ENCODE measurements at places on chromosomes 5 and 9.

- DNase-seq = no peak
Observed at GRCh38 chr5:125034331-125034730, 287.9 kb upstream of the ZNF608 start.

DNA sequence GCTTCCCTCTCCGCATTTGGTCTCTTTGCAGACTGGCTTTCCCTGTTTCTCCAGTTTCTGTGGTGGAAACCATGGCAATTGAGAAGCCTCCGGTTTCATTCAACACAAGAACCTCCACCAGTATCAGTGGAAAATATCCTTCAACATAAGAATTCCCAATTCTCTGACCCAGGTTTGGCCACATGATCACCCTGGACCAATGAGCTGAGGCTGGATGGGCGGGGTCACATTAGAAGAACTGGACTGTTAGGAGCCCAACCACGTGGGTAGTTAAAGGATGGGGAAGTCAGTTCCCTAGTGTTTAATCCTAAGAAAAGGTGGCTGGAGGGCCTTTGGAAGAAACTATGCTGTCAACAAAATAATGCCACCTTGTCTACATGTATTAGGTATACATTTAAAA, 336.3 kb downstream of the DMRT2 start:
- DNase-seq = no peak

GRCh38 chr5:80590766-80591165, 20.7 kb upstream of the ANKRD34B start:
- DNase-seq = no peak

DNA sequence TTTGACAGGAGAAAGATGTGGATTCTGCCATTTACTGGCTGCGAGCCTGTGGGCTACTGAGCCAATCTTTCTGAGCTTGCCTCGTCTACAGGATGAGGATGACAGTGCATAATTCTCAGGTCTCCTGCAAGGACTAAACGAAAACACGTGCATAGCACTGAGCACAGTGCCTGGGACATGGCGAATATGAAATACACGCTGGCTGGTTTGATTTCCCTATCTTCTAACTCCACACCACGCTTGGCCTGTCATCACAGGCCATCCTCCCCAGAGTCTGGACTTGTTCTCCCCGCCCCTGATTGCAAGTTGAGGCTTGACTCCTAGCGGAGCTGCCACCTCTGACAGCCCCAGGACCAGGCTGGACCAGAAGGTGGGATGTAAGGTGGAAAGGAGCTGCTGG, 37.9 kb downstream of the ARPC5L start:
- no peak for DNase-seq

DNA sequence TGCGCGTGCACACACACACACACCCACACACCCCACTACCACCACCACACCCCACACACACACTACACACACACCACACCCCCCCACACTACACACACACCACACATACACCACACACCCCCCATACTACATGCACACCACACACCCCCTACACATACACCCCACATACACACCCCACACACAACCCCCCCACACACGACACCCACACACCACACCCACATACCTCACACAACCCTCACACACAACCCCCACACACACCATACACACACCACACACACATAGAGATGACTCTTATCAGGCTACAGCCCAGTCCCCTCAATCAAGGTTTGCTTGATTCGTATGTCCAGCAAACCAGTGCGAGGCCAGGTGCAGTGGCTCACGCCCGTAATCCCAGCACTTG, 25.7 kb downstream of the SLC46A2 start:
- no peak for DNase-seq

DNA sequence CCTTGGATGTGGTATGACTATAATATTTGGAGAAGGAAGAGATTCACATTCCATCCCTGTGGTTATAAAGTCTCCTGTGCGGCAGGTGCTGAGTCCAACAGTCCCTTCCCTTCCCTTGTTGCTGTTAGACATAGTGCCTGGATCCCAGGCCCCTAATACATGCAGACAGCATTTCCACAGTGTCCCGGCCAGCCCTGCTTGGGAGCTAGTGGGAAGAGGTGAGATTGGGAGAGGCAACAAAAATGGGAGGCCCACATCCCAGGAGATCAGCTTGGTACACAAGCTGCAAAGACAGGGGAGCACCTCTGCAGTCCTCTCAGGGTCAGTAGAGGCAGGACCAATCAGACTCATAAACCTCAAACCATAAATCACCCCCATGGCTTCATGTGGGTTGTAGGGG, 3.3 kb upstream of the NEURL1B start:
- DNase-seq = no peak

- DNase-seq = no peak
Observed at GRCh38 chr5:132639706-132640130, 18.3 kb upstream of the IL13 start.

DNA sequence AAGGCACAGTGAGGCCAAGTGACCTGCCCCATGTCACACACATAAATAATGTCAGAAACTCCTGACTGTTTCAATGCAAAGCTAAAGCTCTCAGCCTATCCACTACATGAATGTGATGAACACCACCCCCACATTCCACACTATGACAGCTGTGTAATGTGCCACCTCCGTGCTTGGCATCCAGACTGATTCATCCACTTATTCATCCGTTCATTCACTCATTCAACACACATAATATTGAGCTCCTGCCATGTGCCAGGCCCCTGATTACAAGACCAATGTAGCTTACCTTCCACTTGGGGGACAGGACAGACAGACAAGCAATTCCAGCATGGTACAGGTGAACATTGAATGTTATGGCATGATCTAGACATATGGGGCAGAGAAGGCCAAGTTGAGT, 46.2 kb upstream of the FABP6 start:
- DNase-seq = no peak

- DNase-seq = no peak
Observed at GRCh38 chr5:74978345-74978744, 74.0 kb downstream of the GCNT4 start.

DNA sequence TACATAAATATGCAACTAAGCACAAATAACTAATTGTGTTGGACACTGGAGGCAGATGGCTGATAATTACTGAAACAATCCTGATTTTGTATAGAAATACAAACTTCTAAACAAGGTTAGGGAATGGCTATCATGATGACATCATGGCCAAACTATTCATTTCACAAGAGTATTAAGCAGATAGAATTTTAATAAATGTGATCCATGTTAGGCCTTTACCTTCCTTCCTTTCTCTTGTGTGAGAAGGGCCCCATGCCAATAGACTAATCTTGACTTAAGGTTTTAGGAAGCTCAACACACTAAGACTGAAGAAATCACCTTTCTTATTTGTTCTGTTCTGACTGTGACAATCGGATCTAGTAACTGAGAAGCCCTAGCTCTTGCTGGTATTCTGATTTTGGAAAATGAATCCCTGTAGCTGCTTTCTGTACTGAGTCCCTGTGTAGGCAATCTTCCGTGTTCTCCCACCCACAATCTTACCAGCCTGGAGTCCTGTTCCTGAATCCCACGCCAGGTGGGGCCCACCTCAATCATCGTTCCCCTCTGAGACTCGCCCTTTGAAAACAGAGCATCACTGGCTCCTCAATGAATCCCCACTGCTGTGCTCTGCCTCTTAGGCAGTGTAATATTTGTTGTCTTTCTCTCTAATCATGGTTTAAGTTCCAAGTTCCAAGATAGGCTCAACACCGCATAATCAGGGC, 168.7 kb upstream of the GNA14 start:
- DNase-seq = no peak

DNA sequence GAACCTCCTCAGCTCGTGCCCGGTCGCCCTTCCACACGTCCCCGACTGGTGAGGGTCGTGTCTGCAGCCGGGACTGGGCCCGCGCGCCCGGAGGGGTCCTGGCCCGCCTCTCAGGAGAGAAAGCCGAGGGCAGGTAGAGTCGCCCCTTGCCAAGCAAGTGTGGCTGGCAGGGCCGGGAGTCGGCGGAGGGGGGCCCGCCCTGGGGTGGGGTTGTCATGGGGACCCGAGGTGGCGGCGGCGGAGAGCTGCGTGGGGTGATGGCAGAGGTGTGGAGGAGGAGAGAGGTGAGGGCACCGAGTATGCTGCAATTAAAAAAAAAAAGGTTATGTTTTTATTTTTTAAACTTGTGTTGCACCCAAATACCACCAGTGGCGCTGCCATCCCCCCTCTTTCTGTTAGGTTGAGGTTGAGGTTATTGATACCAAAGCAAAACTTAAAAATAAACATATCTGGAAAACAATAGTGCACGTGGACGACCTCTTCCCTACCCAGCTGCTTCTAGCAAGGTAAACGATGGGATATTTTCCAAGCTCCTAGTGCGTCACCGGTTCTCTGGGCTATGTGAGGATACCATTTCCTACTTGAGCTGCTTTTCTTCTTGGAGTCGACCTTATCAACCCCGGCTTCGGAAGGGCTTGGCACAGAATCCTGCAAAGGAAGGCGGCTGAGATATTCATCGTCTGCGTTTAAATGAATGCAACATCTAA, 660 bp downstream of the SCAMP1 start:
- peak; percentile 73 for DNase-seq

- no peak for DNase-seq
Observed at GRCh38 chr5:4198461-4198860, 602.8 kb downstream of the IRX1 start.

DNA sequence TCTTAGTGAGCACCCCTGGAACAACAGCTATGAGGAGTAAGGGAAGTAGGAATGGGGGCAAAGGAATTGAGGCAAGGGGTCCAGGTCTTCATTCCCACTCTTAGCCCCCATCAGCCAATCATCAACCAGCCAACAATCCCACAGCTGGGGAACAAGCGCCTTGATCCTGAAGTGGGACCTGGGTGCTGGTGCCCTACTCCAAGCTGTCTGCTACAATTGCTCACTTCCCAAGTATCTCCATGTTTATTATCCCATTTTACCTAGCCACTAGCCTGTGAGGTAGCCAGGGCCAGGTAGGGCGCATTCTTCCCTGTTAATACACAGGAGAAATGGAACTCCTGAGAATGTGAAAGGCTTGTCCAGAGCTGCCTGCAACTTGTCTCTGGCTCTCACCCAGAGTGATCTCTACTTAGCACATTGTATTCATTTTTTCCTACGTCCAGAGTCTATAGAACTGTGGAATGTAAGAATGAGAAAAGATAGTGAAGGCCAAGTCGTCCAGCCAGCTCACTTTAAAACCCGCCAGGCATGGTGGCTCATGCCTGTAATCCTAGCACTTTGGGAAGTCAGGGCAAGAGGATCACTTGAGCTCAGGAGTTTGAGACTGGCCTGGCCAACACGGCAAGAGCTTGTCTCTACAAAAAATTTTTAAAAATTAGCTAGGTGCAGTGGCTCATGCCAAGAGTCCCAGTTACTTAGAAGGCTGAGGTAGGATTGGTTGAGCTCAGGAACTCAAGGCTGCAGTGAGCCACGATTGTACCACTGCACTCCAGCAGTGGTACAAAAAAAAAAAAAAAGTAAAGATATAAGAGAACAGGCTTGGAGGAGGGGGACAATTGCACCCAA, 6.2 kb upstream of the DNAJC18 start:
- DNase-seq = no peak

DNA sequence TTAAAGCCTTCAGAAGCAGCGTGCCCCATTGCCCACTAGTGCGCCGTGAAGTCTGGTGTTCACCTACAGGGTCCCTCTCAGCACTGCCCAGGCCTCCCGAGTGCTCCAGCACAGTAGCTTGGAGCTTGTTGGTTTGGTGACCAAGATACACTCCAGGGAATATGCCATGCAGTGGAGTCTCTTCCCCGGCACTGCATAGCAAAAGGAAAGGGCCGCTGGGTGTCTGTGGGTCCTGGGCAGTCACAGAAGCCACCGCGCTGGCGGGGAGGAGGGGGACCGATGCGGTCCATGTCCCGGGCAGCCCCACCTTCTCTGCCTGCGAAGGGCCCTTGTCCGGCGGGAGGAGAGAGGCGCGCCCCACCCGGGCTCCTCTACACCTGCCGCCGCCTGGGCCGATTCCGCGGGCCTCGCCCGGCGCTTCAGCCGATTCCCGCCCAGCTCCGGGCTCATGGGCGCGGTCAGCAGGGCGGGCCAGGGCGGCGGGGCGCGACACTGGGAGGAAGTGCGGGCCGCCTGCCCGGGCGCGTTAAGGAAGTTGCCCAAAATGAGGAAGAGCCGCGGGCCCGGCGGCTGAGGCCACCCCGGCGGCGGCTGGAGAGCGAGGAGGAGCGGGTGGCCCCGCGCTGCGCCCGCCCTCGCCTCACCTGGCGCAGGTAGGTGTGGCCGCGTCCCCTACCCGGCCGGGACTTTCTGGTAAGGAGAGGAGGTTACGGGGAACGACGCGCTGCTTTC, at the start of gene SYK:
TSS of gene SYK (plus strand) at position 579 of the 732 bp plus-strand sequence. CDS start 42,080 bp downstream, outside the sequence.
- no peak for DNase-seq

GRCh38 chr9:25094518-25094917, 548.8 kb upstream of the IZUMO3 start:
- DNase-seq = no peak

DNA sequence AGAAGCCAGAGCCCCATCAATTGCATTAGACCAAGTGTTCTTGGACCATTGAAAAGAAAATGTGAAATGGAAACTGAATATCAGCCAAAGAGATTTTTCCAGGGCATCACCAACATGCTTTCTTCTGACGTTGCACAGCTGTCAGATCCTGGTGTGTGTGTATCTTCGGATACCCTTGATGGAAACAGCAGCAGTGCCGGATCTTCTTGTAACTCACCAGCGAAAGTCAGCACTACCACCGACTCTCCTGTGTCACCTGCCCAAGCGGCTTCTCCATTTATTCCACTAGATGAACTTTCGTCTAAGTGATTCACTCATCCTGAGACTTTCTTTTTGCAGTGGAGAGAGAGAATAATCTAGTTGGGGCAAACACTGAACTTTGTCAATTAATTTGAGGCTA, 75.7 kb downstream of the PIP5K1B start:
- no peak for DNase-seq

DNA sequence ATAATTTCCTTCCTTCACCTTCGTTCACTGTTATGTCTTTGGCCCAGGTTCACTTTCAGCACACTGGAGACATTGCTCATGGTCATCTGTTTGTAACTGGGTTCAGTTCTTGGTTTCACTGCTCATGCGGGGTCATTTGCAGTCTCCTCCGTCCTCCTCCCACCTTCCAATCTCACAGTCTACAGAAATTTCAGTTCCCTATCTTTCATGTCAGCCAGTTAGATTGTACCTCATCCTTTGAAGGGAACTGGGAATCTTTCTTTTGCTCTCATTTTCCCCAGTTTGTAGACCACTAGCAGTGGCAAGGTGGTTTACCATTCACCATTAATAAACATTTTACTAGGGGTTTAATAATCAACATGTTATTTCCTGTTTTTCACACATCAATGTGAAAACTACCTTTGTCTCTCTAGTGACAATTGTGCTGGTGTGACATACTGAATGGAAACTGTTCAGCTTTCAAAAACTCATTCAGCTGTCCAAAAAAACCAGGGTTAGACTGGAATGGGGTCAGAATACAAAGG, 100.9 kb upstream of the IL6ST start:
- no peak for DNase-seq

GRCh38 chr5:158226496-158226895, 367.6 kb upstream of the CLINT1 start:
- DNase-seq = no peak

DNA sequence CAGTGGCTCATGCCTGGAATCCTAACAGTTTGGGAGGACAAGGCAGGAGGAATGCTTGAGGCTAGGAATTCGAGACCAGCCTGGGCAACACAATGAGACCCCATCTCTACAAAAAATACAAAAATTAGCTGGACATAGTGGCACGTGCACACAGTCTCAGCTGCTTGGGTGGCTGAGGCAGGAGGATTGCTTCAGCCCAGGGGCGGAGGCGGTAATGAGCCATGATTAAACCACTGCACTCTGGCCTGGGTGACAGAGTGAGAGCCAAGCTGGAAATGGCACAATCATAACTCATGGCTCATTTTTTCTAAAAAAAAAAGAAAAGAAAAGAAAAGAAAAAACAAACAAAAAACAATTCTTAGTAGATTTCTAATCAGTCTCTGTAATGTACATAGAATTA, 446.2 kb downstream of the ELAVL2 start:
- DNase-seq = no peak

- no peak for DNase-seq
Observed at GRCh38 chr9:70043285-70043684, 363 bp upstream of the MAMDC2 start.
